ENCODE measurements at places on chromosomes 4 and X.

GRCh38 chrX:19775830-19776485 is 111.4 kb downstream of the SH3KBP1 start:
- DNase-seq: no peak

- no peak for DNase-seq
Measured at GRCh38 chrX:26649534-26649933, 433.6 kb downstream of the MAGEB5 start.

DNA sequence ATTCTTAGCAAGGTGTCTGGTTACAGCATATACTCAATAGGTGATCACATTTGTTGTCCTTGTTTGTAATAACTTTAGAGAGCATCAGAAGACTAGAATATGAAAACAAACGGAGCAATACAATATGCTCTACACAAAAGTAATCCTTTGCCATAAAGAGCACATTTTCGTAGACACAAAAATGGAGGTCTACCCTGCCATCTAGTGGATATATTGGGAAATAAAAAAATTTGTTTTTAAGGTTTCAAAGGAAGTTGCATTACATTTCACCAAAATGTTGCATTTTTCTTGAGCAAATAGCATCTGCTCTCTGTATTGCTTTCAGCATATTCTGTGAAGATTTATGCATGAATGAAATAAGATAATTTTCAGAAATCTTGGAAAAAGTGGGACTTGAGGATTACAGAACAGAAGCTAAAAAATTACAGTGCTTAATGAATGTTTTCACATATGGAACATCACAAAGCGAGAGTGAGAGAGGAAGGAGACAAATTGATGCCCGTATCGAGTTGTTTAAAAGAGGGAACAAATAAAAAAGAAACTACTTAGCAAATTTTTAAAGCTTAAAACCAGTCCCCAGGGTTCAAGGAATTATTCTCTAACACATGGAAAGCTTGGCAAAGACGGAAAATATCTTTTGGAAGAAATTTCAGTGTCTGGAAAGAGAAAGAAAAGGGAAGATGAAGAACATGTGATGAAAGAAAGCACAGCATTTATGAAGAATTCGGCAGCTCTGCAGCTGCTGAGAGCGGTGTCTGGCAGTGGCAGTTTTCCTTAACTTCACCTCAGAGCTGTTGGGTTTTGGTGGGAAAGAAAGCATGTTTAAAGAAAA is 390.1 kb downstream of the ANKRD50 start:
- peak; percentile 17 for DNase-seq

GRCh38 chrX:29872831-29873230 is 342.5 kb upstream of the MAGEB2 start:
- no peak for DNase-seq

DNA sequence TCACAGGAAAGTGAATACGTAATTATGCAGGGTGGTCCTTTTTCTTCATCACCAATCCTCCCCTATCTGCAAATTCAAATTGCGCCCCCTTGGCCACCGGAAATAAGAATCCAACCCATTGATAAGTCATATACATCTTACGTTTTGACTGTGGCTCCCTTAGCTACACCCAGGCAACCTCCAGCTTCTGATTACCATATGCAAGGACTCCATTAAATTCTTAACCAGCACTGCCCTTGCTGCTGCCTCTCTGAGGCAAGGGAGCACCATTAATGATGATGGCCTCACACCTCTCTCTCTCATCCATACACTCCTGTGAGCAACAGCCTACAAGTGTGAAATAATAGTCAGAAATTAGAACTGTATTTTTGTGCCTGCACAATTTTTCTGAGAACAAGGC is 106.0 kb upstream of the NOCT start:
- no peak for DNase-seq

DNA sequence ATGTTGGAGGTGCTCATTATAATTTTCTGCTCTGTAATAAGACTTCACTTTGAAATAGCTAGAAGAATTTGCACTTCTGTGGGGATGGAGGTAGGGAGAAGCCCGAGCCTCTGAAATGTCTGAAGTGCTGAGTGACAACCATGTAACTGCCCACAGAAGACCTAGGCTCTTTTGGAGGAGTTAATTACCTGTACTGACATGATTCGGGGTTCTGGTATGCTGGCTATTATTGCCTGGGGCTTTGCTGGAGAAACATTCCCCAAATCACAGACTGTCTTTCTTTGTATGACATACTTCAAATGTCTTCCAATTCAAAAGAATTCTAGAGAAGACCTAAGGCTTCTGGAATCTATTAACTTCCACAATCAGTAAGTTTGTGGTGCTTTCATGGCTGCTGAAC is 211.2 kb upstream of the POF1B start:
- DNase-seq: no peak

DNA sequence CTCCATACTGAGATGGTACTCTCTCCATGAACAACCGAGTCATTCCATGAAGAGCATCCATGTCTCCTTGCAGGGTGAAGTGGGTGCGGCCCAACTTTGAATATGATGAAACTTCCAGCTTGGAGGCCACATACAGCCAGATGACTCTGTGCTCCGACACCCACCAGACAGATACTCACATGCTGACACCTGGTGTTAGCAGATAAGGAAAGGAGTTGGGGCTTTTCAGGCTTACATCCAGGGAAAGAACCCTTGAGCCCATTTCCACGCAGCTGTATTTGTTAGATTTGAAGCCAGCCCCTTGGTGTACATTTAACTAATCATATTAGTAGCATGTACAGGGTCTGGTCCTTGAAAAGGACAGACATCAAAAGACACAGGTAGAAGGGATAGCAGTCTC is 62.1 kb upstream of the PRRG3 start:
- DNase-seq: no peak

- no peak for DNase-seq
Measured at GRCh38 chrX:27350476-27350875, 112.7 kb downstream of the PPP4R3C start.

- DNase-seq: no peak
Measured at GRCh38 chr4:150462743-150463142, 119.2 kb upstream of the MAB21L2 start.

DNA sequence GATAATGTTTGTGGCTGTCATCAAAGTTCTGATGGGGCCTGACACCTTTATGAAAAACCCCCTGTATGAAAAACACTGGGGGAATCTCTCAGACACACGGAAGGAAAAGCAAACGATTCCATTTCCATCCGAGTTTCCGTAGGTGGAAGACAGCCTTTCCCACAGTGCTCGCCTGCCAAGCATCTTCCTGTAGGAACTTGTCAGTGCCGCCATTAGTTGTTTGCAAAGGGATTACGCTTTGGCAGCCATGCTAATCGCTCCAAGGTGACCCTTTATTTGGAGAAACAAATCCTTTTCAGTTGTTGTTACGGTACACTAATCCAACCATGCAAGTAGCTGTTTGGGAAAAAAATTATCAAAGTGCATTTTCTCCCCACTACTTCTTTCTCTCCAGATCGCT is 44.4 kb upstream of the STOX2 start:
- no peak for DNase-seq

DNA sequence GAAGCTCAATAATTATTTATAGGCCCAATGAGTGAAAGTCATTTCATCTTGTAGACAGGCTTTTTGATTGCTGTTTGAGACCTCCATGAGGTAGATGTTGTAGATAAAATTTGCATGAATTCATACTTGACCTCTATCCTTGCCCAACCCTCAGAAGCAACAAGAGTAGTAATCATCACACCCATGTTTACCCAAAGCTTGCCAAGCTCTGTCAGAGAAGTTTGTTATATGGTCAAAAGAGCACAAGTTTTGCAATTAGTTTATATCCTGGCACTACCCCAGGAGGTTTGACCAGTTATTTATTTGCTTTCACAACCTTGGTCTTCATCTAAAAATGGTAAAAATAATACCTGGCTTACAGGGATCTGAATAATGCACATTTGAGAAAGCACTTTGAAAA is 20.7 kb downstream of the ADH7 start:
- no peak for DNase-seq

- no peak for DNase-seq
Measured at GRCh38 chr4:14337892-14338584, 664.2 kb upstream of the CPEB2 start.

GRCh38 chrX:39308126-39308525 is 506.9 kb downstream of the MID1IP1 start:
- DNase-seq: no peak

DNA sequence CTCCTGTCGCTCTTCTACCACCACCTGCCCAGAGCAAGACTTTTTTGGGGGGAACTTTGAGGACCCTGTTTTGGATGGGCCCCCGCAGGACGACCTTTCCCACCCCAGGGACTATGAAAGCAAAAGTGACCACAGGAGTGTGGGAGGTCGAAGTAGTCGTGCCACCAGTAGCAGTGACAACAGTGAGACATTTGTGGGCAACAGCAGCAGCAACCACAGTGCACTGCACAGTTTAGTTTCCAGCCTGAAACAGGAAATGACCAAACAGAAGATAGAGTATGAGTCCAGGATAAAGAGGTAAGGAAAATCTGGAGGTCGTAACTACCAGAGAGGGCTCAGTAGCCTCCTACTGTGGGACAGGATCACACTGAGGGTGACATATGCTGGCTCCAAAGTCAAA is 364.5 kb downstream of the MAPK10 start:
- DNase-seq: no peak

GRCh38 chrX:33892670-33893069 is 239.4 kb downstream of the FAM47A start:
- DNase-seq: no peak

- no peak for DNase-seq
Measured at GRCh38 chr4:38989487-38989886, 42.7 kb downstream of the TMEM156 start.

GRCh38 chr4:177292171-177292570 is 17.5 kb upstream of the NEIL3 start:
- no peak for DNase-seq

GRCh38 chrX:150897421-150898320 is 797 bp downstream of the CD99L2 start:
- no peak for DNase-seq

DNA sequence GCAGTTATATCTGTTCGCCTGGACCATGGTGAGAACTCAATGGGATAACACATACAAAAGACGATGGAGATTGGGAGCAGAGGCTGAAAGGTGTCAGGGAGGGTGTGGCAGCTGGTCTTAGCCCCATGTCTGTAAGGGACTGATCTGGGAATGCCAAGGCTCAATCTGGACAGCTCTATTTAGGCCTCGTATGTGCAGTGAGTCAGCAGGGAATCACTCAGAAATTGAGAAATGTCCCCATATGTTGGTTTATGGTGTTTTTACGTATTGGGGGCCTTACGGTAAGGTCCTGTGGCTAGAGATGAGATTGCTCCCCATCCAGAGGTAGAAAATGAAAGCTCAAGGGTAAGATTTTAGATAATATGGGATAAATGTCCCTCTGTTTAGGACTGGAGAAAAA is 71.4 kb upstream of the TTC29 start:
- DNase-seq: no peak

- peak; percentile 35 for DNase-seq
Measured at GRCh38 chr4:70709611-70710205, 12.1 kb upstream of the RUFY3 start.

DNA sequence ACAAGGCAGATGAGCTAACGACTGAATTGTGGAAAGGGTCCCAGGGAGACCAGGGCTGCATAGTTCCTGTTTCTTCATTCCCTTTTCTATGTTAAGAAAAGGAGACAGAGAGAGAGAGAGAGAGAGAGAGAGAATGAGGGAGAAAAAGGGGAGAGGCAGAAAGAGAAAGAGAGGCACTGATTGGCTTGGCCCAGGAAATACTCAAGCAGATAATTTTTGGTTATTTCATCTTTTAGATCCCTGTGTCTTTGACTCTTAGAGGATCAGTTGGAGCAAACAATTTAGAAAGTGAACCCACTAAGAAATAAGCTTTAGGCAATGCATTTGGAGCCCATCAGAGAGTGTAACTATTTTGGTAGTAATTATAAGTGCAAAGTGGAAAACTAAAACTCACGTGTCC is 103.4 kb downstream of the CEP44 start:
- no peak for DNase-seq

DNA sequence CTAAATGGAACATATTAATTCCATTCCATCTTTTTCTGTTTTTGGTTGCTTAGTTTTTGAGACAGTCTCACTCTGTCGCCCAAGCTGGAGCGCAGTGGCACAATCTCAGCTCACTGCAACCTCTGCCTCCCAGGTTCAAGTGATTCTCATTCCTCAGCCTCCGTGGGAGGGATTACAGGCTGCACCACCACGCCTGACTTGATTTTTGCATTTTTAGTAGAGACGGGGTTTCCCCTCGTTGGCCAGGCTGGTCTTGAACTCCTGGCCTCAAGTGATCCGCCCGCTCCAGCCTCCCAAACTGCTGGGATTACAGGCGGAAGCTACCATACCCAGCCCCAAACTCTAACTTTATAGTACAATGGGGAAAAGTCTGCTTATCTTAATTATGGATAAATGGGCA is 11.2 kb downstream of the HNRNPD start:
- DNase-seq: no peak

DNA sequence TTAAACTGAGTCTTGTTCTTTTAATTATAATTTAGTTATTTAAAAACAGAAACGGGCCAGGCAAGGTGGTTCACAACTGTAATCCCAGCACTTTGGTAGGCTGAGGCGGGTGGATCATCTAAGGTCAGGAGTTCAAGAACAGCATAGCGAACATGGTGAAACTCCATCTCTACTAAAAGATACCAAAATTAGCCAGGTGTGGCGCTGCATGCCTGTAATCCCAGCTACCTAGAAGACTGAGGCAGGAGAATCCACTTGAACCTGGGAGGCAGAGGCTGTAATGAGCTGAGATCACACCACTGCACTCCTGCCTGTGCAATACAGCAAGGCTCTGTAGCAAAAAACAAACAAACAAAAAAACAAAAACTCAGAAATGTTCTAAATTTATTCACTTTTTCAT is 852.9 kb downstream of the TECRL start:
- DNase-seq: no peak

DNA sequence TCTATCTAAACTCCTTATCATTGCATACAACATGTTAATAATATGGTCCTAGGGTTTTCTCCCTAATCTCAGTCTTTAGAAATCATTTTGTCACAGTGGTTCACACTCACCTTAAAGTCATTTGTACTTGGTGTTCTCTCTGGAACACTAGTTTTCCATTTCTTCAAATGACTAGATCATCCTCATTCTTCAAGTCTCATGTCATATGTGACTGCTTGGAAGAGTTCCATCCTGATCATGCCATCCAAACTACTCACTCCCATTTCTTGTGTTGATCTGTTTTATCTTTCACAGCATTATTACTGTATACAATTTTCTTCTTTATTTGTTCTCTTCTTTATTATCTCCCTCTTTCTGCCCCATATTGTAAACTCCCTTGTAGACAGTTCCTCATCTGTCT is 66.5 kb downstream of the HTR2C start:
- DNase-seq: no peak

DNA sequence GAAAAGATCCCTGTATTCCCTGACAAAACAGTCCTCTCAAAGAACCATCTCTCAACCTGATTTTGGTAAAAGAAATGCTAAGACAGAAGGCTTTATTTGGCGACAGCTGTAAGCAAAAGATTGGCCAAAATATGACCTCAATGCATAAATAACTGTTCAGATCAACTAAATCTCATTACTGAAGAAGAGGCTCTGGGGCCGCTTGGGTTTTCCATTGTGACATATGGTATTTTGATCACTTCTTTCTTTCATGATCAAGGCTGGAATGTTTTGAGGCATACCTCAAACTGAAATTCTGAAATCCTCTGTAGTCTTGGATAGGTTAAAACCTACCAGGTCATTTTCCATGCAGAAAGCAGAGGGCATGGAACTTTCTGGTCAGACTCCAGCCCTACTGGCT is 106.3 kb downstream of the C4orf51 start:
- no peak for DNase-seq
